ENCODE measurements at places on chromosomes 2 and 18.

- no peak for DNase-seq
These were observed 182.4 kb upstream of the MC4R start for GRCh38 chr18:60554967-60555366.

DNA sequence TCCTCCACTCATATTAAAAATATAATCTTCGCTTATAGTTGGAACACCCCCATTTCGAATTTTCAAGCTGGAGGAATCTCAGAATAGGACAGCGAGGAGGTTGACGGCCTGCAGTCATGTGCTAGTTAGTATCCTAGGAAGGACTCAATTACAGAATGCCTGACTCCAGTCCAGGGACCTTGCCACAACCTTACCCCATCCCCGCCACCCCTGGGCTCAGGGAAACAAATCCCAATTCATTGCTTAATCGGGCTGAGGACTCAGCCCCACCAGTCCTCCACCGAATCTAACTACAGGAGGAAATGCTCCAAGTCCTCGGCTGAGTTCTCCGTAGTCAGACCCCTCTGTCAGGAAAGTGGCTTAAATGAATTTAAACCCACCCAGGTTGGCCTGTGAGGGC lies 31.7 kb upstream of the ZBTB7C start:
- no peak for DNase-seq

DNA sequence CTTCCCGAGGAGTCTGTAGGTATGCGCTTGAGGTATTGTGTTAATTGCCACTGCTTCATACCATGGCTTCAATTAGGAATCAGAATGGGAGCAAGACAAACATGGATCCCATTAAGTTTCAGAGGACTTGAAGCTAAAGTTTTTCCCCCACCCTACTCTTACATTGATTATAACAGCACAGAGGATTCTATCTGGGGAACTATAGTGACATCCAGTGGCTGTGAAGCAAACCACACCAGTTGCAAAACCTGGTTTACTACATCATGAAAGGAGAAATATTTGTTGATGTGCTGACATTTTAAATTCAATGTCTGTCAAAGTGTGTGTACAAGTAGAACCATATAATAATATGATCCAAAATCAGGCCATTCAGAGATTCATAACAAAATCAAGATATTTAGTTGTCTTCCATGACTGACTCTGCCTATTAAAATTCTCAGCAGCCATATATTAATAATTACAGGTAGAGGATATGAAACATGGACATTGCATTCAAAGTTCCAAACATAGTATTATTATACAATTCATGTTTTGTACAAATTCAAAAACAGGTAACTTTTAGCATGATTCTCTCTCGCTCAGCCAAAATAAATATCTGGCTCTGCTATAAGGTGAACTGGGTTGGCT lies 82.9 kb downstream of the GRB14 start:
- no peak for DNase-seq

- DNase-seq, result no peak
These were observed 34.4 kb upstream of the DLX2 start for GRCh38 chr2:172137109-172137508.

- no peak for DNase-seq
These were observed 149.9 kb upstream of the COPS8 start for GRCh38 chr2:236935631-236936445.

DNA sequence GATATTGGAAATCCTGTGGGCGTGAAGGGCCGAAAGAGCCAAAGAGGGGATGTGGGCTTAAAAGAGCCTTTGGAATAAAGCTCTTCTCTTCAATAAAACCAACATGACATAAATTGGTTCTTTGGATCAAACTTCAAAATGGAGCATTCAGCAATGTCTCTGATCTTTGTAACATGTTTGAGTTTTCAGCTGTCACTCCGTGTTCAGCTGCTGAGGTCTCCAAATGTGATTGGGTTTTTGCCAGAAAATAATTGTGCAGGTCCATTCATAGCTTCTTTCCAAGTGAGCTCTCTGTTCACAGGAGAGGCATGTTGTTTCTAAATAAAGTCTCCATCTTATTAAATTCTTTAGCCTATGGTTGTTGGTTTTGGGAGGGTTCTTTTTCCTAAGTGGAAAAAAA lies 127.6 kb upstream of the CCDC68 start:
- no peak for DNase-seq

DNA sequence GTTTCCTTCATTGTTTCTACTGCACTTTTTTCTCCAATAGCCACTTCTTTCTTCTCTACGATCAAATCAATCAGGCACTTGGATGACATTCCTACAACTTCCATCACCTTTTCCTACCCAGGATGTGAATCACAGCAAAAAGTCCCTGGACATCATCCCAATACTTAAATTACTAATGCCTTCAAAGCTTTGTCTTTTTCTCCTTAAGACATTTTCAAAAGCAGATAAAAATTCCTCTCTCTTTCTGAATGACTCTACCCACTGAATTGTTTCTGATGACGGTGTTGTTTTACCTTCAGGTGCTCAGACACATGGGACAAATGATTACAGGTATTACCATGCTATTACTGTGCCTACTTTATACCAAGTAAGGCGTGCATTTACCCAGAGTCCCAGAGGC lies 500.9 kb downstream of the FBXO15 start:
- DNase-seq, result no peak

DNA sequence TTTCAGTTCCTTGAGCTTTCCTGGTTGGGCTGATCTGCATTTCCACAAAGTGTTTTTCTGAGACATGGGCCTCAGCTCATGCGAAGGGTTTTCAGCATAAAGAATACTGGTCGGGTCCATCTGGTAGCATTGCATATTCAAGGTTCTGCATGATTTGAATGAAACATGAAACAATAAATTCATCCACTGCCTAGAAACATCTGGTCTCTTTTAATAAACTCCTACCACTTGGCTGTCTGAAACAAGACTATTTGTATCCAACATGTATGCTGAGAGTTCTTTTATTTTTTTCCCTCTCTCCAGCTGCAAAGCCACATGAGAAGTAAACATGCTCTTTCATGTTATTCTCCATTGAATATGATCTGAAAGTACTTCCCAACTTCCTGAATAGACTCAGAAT lies 314.9 kb upstream of the SOX11 start:
- no peak for DNase-seq

GRCh38 chr2:102425441-102426132 lies 2.6 kb downstream of the IL18RAP start:
- no peak for DNase-seq

DNA sequence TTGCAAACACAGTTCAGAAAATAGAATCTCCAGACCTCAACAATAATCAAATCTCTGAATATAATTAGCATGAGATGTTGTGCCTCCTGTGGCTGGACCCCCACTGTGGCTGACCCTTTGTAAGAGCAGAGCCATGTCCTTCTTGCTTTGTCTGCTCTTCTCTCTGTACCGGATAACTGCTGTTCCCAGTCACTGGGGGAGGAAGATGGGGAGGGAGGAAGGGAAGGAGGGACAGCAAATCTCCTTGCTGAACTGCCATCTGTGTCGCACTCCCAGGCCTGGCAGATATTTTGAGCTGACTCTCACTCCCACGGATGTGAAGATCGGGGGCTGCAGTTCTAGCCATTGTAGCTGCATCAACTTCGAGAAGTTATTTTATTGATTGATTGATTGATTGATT lies 319.0 kb upstream of the CXCR4 start:
- DNase-seq, result no peak

GRCh38 chr2:203809084-203809521 lies 58.5 kb upstream of the CTLA4 start:
- no peak for DNase-seq

- DNase-seq, result no peak
These were observed 35.6 kb downstream of the COL5A2 start for GRCh38 chr2:189143925-189144324.

DNA sequence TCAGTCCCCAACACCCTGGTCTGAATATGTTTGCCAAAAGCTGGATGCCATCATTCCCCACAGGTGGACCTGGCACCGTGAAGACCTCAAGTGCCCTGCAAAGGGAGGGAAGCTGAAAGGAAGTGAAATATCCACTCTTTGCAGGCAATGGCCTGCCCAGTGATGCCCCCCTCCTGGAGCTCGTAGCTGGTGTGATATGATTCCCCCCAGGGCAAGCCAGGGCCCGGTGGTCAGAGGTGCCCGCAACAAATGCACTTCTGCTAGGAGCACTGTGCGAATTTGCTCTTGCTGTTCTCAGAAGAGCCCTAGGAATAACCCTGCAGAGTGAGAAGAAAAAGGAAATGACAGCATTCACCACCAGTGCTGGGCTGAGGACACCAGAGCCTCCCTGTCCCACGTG lies 247.4 kb downstream of the KLHL29 start:
- no peak for DNase-seq

GRCh38 chr18:3885209-3885792 lies 435.3 kb downstream of the TGIF1 start:
- no peak for DNase-seq

DNA sequence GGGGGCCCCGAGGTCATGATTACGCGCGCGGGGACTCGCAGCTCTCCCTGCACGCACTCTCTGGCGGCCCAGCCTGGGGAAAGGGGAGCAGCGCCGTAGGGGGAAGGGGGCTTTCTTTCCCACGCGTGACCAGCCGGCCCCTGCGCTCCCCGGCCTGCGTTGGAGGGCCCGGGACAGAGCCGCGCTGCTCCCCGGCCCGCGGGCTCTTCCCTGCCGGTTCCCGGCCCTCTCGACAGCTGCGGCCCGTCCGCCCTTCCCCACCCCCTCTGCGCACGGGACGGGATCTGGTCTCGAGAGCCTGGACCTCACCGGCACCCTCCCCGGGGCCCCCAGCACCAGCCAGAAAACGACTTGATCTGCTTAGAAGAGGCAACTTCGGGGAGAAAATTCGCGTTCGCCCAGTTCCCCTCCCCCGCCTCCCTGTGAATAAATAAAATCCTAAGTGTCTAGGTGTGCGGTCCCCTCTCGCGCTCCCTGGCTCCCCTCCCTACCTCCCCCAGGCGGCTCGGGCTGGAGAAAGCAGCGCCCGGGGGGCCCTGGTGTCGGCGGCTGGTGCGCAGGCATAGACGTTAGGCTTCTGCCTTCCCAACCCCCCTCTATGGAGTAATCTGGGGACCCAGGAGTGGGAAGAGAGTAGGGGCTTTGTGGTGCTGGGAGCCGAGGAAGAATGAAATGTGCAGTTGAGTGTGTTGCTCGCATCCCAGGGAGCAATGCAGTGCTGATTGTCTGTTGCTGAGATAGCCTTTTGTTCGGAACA lies 803 bp upstream of the FIGN start:
- no peak for DNase-seq

GRCh38 chr2:133977405-133977804 lies 276.5 kb upstream of the MGAT5 start:
- DNase-seq, result no peak

GRCh38 chr2:118221536-118222272 lies 133.4 kb downstream of the INSIG2 start:
- no peak for DNase-seq

DNA sequence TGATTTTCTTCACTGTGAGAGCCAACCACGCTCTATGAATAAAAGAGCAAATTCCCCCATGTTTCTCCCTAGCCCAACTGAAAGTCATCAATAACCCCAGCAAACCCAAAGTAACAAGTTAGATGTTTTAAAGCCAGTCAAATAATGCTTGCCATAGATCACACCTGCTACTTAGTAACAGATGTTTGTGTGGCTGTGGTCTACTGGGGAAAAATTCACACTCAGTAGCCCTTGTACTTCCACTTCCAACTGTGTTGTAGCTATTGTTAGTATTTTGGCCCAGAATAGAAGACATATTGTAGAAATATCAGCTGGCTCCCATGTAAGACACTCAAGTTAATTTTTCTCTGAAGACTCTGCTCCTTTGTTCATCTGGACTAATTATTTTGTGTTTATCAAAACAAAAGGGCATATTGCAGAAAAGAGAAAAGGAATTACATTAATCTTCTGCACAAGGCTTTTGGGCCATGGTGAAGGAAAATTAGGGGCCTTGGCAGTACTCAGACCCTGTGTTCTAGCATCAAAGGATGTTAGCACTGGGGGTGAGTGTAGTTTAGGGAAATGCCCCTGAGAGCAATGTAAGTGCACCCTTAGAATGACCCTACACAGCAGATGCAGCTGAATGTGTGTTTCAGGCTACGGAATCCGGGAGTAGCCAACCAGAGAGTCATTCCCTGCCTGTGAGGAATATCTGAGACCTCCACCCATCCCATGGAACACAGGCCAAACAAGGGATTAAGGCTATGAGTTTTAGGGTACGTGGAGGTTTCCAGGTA lies 521.9 kb downstream of the EPHA4 start:
- DNase-seq, result no peak

- DNase-seq, result no peak
These were observed 21.4 kb upstream of the MYO3B start for GRCh38 chr2:170156592-170156991.

DNA sequence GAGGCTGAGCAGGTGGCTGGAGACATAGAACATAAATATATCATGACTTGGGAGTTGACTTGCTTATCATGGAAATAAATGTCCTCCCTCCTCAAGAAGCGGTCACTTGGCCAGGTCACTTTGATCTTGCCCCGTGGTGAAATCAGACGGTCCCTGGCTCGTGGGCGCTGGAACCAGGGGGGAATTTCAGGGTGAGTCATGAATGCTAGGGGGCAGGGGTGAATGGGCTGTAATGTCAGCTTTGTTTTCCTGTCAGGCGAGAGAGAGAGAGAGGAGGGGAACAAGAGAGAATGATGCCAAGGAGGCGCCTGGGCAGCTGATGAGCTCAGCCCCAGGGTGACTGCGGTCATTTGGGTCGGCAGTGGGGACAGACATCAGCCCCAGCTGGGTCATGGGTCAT lies 47.7 kb downstream of the RRM2 start:
- no peak for DNase-seq

DNA sequence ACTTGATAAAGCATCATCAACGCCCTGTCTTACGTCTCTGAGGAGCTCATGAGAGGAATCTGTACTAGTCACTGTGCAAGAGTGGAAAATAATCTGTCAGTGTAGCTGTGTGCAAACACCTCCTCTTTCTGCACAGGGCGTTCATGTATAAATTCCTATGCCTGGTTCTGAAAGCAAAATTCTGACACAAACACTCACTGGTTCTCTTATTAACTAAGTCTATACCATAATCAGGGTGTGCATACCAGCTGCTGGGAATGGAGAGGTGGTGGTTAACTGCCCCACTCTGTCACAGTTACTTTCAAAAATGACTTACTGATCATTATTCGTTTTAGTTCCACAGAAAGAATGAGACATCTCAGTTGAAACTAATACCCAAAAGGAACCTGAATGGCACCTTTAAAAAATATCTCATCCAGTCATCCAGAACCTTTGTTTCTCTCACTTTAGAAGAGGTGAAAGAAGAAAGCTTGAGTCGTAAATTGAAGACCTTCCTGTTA lies 35.7 kb downstream of the STK39 start:
- DNase-seq, result no peak
